ENCODE measurements at places on chromosomes 16 and 17.

GRCh38 chr17:50797135-50797810 is 30.0 kb upstream of the ANKRD40CL start:
- no peak for DNase-seq

GRCh38 chr16:57946181-57946801 is 24.6 kb downstream of the CNGB1 start:
- no peak for DNase-seq

GRCh38 chr17:66335797-66336196 is 33.4 kb downstream of the PRKCA start:
- DNase-seq = no peak

- no peak for DNase-seq
Measured at GRCh38 chr17:17112628-17113200, 70.5 kb downstream of the MPRIP start.

- DNase-seq = no peak
Measured at GRCh38 chr16:88991813-88992350, 14.9 kb upstream of the CBFA2T3 start.
